ENCODE measurements at places on chromosomes 1 and 21. TPM values are rescaled to one million over a fixed set of nuclear protein-coding genes. Genes with fewer than 3 reads are reported as not detected.

GRCh38 chr1:20903437-20903836 lies 116.3 kb upstream of the HP1BP3 start:
- DNase-seq: no peak

TRAF5 gene
- 33.7 TPM for total RNA-seq

NR1I3 gene
- total RNA-seq: not detected

KRTAP7-1 gene
- not detected for total RNA-seq

HSPA6 gene
- 1.3 TPM for total RNA-seq

SIK1 gene
- total RNA-seq: 4.6 TPM

All from CD8-positive, alpha-beta memory T cell (primary cell).